ENCODE measurements at places on chromosomes 16 and 17.

- no peak for DNase-seq
These were observed 52.7 kb downstream of the TMEM235 start for GRCh38 chr17:78284146-78284545.

DNA sequence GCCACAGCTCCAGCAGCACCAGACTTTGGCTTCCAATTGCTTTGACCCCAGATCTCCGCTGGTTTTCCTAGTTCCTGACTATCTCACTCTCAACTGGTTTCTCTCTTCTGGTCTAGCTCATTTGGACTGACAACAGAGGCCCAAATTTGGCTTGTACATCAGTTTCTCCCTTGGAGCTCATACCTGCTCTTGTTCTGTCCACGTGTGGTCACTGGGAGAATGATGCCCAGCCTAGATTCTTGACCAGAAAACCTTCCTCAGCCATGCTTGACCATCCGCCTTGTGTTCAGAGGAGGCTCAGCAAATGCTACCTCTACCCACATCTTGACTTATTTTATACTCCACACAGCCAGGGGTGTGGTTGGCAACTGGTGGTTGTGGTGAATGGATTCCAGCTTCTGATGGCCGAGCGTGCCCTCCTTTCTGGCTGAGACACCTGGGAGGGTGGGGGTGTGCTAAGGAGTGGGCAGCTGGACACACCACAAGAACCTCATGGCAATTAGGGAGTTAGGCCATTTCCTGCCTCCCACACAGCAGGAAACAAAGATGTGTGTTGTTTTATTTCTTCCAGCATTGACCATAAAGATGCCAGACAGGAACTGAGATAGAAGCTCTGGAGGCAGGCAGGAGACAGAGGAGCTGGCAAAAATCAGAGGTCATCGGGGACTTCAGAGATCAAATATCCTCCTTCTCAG lies 93.8 kb upstream of the FAM20A start:
- no peak for DNase-seq

- no peak for DNase-seq
These were observed 70.3 kb downstream of the KLHDC4 start for GRCh38 chr16:87695534-87695933.

DNA sequence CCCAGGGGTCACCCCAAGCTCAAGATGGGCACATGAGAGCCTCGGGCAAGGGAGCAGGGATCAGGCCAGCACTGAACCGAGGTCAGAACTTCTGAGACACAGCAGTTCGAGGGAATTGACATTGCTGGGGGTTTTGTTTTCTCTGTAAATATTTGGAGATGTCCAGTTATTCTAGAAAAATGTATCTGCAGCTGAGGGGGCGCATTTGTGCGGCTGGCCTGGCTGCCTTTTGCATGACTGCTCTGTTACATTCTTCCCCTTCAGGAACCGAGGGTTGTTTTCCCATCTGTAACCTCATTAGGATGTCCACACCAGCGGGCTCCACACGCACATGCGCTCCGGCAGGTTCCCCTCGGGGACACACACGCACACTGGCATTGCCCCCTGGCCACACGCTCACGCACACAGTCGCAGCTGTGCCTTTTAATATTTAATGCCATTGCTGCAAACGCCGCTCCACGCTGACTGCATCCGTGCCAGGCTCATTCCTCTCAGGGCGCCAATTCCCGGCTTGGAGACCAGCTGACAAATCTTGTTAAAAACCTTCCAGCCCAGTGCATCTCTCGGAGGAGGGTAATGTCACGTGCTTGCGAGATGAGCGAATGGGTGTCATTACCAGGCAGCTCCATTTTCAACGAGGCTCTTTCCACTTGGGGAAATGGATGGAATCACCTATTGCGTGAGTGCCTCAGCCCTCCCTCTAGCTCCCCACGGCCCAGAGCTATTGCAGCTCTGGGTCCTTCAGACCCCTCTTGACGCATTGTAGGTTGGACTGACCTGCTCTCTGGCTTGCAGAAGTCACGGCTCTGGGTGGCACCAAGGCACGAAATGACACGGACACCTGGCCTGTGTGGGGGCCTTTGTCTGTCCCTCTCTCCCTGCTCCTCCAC lies 13.1 kb downstream of the CCR7 start:
- no peak for DNase-seq

DNA sequence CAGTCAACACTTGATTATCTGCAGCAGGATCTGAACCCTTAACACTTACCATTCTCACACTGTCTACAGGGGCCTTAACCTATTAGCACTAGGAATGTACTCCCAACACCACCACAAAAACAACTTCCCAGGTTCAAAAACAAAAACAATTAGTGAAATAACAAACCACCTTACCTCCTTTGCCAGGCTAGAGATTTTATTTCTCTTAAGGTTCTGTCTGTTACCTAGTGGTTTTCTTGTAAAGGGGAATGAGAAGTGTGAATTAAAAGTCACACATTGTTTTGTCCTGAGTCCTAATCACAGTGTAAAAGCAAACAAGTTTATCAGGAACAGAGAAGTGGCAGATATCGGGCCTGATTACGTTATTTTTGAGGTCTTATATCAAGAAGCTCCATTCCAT lies 9.7 kb downstream of the SMARCE1 start:
- DNase-seq: no peak

DNA sequence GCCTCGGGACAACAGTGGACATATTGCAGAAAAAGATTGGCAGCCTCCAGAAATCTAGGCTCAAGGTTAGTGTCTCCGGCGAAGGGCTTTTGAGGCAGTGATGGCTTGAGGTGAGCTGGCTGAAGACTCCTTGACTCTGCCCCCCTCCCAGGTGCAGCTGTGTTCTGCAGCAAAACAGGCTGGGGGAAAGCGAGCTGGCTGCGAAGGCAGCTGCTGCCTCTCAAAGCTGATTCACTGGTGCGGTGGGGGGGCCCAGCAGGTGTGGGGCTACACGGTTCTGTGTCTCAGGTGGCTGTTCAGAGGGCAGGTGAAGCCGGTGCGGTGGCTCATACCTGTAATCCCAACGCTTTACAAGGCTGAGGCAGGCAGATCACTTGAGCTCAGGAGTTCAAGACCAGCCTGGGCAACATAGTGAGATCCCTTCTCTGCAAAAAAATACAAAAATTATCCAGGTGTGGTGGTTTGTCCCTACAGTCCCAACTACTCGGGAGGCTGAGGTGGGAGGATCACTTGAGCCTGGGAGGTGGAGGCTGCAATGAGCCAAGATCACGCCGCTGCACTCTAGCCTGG lies 22.9 kb downstream of the C16orf96 start:
- no peak for DNase-seq

GRCh38 chr17:57739402-57740234 lies 5.5 kb downstream of the CCDC182 start:
- DNase-seq: no peak

DNA sequence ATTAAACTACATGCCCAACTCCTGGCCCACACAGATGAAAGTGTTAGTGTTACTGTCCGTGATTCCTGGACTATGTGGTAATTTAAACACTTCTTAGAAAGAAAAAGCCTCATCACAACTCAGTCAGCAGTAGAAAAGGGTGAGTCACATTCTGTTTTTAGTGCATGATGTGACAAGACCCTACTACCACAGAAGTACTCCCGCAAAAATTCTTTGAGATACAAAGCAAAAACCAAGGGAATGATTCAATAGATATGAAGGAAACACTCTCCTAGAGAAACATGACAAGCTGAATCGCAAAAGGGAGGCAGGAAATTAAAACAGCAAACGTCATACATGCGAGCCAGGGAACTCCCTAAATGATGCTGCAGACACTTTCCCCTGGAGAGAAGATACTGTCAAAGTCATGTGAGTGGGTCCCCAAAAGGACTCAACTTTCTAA lies 14.4 kb downstream of the SNN start:
- DNase-seq: no peak

GRCh38 chr17:37743875-37744632 lies 805 bp downstream of the HNF1B start:
- no peak for DNase-seq

DNA sequence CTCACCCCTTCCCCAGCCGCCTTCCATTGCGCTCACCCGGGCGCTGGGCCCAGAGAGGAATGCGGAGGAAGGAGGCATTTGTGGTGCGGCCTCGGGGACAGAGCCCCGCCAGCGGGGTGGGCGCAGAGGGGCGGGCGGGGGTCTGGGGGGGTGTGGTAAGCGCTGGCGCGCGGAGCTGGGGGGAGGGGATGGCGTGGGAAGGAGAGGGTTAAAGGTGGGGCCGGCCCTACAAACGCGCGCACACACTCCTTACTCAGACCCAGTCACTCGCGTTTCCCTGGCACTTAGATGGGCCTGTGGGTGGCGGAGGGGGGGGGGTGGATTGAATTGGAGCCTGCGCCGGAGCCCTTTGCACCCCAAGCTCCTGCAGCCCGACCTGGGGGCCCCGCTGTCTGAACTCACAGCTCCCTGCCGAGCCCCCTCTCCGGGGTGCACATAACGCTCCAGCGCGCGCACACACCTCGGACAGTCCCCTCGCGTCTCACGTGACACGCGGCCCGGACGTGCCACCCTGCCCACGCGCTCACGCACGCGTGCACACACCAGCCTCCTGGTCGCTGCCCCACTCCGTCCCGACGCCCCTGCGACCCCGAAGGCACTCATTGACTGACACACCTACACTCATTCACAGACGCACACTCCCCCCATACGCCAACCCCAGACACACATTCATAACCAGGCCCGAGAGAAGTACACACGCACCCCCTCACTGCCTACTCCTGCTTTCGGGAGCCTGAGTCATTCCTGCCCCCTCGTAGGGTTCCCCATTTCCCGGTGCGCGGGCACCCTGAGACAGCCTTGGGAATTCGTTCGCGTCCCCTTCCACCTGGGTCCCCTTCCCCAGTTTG lies 844 bp downstream of the TBKBP1 start:
- DNase-seq: peak; percentile 78

DNA sequence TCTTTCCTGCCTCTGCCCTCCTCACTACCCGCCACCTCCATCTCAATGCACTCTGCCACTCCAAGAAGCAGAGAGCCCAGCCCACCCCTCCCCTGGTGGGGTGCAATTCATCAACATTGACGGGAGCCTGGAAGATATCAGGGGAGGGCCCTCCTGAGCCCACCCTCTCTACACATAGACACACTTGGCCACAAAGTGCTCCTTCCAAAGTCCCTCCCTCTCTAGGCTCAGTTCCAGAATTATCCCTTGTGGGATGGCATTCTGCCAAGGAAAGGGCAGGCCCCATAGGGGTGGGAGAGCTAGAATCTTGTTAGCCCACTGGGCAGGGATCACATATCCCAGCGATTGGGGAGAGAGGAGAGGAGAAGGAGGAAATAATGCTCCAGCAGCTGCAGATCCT lies 66.2 kb downstream of the TMEM132E start:
- DNase-seq: peak; percentile 90

DNA sequence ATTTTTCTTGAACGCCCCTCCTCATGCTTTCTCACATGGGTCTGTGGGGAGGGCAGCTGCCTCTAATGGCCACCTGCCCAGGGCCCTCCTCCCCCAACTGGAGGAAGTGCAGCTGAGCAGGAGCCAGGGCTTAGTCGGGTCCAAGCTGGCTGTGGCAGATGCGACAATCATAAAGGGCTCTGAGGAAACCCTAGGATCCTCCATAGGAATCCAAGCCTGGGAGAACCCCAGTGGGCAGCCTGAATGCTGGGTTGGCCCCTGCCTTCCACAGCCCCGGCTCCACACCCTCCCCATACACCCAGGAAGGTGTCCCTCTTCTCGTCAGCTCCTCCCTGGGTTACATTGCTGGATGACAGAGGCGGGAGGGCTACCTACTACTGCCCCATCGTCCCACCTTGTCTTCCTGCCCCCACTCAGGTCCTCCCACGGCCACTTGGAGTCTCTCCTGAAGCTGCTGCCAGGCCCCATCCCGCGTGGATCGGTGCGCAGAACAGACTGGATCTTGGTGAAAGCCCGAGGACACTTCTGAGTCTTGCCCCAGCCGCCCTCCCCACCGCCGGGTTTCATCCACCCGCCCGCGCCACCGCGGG lies 15.6 kb upstream of the CBFB start:
- peak; percentile 75 for DNase-seq

Measured in spinal cord (tissue), 10 donors.